ENCODE measurements at places on chromosomes 13 and 19. TPM values are rescaled to one million over a fixed set of nuclear protein-coding genes. Genes with fewer than 3 reads are reported as not detected.

Gene BST2
- 490 TPM for total RNA-seq

Gene KRTDAP
- total RNA-seq = not detected

Gene ZNF841
- 18.4 TPM for total RNA-seq

Gene ZNF699
- 5.9 TPM for total RNA-seq

Gene FCHO1
- 2.1 TPM for total RNA-seq

Gene FCER2
- total RNA-seq = not detected

Gene NUP58
- 72.1 TPM for total RNA-seq

Gene NCR1
- not detected for total RNA-seq

Gene SLC25A42
- total RNA-seq = 8.4 TPM

Gene RB1
- 3.2 TPM for total RNA-seq

Gene ELANE
- not detected for total RNA-seq

Gene CCDC122
- 4.0 TPM for total RNA-seq

Gene GRK1
- not detected for total RNA-seq

Gene NEK5
- total RNA-seq = not detected

Gene ZNF177
- total RNA-seq = 3.1 TPM

Gene JSRP1
- total RNA-seq = not detected

Gene KIR3DL2
- total RNA-seq = not detected

Gene NRTN
- 0.67 TPM for total RNA-seq

Gene RYR1
- not detected for total RNA-seq

Gene THAP8
- total RNA-seq = 6.8 TPM

Gene POLR1G
- 13.4 TPM for total RNA-seq

Gene MCEMP1
- total RNA-seq = not detected

Gene MTMR6
- total RNA-seq = 20.9 TPM

Gene ZFP36
- 10.8 TPM for total RNA-seq

Gene FGF21
- not detected for total RNA-seq

Gene NXNL1
- total RNA-seq = not detected

Gene CYP4F2
- total RNA-seq = 1.8 TPM
